ENCODE measurements at places on chromosomes 13 and 19.

DNA sequence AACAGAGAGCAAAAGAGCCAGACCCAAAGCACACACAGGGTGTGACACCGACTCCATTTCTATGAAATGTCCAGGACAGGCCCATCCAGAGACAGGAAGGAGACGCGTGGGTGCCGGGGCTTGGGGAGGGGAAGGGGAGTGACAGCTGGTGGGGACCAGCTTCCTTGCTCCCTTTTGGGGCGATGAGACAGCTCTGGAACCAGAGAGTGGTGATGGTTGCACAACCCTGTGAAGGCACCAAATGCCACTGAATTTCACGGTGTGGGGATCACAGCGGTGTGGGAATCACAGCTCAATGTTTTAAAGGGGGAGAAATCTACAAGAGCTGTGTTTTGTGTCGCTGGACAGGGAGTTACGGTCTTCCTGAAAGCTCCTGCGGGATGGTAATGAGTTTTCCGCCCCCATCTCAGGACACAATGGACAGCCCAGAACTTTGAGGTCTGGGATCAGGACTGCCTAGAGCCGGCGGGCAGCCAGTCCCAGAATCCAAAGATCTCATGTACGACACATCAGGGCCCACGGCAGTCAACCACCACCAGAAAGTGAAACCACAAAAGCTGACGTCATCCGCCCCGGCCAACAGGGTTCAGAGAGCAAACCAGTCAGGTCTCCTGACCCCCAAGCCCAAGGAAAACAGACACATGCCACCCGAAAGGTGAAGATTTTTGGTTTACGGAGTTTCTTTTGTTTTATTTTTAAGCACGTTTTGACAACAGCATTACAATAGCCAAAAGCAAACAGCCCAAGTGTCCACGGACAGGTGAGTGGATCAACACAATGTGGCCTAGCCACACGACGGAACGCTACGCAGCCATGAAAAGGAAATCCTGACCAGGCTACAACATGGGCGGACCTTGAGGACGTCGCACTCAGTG, 7.3 kb downstream of the SGTA start:
- DNase-seq: no peak

DNA sequence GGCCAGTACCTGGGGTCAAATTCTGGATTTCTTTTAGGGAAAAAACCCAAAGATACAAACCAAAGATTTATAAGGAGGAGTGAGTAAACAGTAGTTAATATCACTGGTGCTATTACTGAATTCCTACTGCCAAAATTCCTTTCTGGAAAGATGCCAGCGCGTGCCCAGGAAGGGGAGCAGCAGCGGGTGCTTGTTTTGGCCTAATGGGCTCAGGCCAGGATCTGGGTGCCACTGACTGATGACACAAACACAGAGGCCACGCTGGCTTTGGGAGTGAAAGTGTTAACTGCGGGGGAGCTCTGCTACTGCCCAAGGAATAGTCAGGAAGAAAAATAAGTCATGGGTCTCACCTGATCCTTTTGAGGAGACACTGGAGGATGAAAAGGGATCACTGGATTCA, 61.2 kb downstream of the KLF2 start:
- DNase-seq: no peak

- no peak for DNase-seq
Observed at GRCh38 chr19:310141-310651, 19.0 kb upstream of the PLPP2 start.

DNA sequence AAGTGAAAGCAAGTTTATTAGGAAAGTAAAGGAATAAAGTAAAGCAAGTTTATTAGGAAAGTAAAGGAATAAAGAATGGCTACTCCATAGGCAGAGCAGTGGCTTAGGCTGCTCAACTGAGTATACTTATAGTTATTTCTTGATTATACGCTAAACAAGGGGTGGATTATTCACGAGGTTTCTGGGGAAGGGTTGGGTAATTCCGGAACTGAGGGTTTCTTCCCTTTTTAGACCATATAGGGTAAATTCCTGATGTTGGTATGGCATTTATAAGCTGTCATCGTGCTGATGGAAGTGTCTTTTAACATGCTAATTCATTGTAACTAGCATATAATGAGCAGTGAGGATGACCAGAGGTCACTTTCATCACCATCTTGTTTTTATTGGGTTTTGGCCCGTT, 194.3 kb downstream of the DLEU7 start:
- DNase-seq: no peak

DNA sequence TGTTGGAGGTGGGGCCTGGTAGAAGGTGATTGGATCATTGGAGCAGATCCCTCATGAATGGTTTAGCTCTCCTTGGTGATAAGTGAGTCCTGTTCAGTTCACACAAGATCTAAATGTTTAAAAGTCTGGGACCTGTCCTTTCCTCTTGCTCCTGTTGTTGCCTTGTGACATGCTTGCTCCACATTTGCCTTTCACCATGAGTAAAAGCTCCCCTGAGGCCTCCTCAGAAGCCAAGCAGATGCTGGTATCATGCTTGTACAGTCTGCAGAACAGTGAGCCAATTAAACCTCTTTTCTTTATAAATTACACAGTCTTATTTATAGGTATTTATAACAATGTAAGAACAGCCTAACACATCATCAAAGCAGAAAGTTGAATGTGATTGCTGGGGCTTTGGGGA, 24.2 kb upstream of the RFC3 start:
- no peak for DNase-seq

GRCh38 chr19:14317157-14317556, 64.1 kb upstream of the ADGRE5 start:
- no peak for DNase-seq

- no peak for DNase-seq
Observed at GRCh38 chr19:15452111-15453047, 2.6 kb upstream of the WIZ start.

GRCh38 chr19:8352134-8352827, 9.2 kb upstream of the KANK3 start:
- no peak for DNase-seq

DNA sequence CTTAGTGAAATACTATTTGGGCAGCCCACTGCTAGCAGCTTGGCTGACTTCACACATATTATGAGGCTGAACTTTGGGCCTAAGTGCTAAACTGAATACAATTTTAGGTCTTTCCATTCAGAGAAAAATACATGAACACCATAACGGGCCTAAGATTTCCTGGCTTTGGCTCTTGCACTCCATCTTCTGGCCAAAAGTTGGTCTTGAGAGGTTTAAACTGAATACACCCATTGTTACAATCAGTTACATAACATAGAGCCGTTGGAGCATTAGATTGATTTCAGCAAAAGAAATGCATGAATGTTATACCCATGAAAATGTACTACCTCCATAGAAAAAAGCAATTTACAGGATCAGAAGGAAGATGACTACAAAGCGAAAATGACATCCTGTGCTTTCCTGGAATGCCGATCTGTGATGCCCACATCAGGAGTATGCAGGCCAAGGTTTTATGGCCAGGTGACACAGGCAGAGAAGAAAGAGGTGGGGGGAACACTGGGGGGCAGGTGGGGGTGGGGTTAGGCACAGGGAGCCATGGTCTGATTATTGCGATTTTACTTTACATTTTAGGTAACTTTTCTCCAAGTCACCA, 11.1 kb upstream of the SHISA2 start:
- DNase-seq: no peak

GRCh38 chr19:50344661-50345318, 15.6 kb upstream of the KCNC3 start:
- no peak for DNase-seq

GRCh38 chr19:34041925-34042521, 130.3 kb upstream of the LSM14A start:
- no peak for DNase-seq

DNA sequence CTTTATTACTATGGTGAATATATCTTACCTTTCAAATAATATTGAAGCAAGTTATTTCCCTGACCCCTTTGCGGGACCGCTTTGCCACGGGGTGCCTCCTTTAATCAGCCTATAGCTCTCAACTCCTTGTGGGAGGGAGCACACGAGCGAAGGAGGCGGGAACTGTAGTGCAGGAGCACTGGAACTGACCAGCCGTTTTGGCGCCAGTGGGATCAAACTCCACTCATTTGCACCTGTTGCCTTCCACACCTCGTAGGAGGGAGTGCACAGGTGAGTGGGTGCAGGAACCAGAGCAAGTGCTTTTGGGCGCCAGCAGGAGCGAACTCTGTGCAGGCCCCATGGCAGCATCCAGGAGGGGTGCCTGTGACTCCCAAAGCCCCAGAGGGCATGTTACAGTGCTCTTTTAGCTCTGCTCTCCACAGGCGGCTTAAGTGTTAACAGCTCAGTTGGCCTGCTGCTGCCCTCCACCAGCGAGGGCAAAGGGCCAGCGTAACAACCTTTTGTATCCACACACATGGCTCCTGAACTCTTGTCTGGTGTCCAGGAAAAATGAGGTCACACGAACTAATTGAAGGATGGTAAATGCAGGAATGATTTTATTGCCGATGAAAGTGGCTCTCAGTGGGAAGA, 206.9 kb downstream of the GGACT start:
- no peak for DNase-seq

DNA sequence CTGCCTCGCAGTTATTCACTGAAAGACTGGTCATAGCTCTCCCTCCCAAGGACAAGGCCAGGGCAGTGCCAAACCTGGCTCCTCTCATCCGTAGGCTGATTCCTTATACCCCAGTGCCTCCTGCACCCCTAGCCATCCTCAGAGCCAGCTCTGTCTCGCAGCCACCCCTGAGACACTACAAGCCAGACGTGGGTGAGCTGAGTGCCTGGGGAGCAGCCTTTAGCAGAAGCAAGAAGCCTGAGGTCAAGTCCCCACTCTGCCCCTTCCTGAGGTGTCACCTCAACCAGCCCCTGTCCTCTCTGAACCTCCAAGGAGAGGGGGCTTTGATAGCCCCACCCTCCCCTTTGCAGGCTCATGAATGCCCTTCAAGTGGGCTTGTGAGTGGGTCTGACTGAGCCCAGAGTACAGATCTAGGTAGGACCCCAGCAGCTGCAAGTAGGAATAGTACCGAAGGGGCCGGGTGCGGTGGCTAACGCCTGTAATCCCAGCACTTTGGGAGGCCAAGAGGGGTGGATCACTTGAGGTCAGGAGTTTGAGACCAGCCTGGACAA, 14.8 kb upstream of the AKAP8L start:
- no peak for DNase-seq

DNA sequence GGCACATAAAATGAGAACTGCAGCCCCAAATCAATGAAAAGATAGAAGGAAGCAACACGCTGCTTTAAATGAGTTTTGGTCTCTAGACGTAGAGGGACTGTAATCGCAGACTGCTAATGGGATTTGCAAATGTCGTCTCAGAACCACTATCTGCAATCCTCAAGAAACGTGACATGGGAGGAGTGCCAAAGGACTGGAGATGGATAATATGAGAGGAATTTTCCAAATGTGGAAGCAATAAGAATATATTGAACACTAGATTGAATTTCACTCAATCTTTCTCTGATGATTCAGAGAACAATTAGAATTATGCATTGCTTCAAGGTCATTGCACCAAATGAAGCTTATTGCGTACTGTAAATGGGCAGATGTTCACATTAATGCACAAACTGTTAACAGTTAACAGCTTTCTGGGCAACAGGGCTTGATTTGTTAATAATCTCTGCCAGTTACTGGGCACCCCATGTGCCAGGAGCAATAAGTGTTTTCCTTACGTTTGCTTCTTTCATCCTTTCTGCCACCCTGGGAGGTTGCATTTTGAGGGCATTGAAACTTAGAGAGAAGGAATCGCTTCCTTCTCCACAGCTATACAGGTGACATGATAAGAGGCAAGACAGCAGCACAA, 62.8 kb upstream of the WASF3 start:
- no peak for DNase-seq

DNA sequence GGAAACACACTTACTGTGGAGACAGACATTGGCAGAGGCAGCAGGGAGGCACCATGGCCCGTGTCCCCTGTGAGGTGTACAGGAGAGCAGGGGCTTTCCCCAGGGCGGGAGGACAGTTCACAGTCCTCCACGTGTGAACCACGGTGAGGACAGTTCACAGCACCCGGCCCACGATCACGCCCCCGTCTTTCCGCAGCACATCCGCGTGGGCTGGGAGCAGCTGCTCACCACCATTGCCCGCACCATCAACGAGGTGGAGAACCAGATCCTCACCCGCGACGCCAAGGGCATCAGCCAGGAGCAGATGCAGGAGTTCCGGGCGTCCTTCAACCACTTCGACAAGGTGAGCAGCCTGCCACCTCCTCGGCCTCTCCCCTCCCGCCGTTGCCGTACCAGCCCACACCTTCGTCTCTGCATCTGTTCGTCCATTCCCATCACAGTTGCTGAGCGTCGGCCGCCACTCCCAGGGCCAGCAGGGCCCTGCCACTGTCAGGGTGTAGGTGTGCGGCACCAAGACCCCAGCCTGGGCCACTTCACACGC, 17.4 kb downstream of the CAPN12 start:
- no peak for DNase-seq

- DNase-seq: no peak
Observed at GRCh38 chr13:100275746-100276145, 186.9 kb downstream of the PCCA start.

DNA sequence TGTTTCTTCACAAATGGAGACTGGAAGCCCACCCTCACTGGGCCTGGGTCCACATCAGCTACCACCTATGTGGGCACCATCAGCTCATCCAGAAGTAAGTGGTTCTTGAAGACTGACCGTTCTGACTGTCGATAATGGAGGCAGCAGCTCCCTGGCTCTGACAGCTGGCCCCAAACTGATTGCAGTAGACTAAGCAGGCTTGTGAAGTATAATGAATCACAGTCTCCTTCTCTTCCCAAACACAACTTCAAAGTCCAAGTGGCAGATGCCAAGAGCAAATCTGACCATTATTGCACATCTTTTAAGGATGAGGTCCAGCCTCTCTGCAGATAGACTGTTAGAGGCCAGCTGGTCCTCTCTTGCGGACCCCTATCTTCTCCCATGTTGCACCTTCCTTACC, 574.4 kb upstream of the KLF12 start:
- DNase-seq: no peak

DNA sequence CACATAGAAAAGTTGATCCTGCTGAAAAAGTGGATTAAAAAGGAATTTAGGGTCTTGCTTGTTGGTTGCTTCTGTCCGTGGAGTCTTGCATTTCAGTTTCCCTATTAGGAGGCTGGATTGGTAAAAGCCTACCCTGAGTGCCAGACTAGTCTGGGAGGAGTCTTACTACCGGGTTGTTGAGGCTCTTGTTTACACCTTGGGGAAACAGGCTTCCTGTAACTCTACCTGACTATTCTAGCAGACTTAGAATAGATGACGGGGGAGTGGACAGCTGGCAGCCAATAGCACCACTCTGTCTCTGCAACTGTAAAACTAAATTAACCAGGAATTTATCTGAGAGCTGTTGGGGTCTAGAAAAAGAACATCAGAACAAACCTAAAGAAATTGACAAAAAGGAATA, 11.3 kb upstream of the MPHOSPH8 start:
- DNase-seq: no peak

- DNase-seq: no peak
Observed at GRCh38 chr13:77537289-77537919, 1.9 kb downstream of the SCEL start.

Data from NCI-H2081 treated with DMSO at 0.1 percent for 48 hours (cell line).